ENCODE measurements at places on chromosomes 2 and 18.

- no peak for DNase-seq
These were observed 212.8 kb downstream of the STK39 start for GRCh38 chr2:168034616-168035015.

DNA sequence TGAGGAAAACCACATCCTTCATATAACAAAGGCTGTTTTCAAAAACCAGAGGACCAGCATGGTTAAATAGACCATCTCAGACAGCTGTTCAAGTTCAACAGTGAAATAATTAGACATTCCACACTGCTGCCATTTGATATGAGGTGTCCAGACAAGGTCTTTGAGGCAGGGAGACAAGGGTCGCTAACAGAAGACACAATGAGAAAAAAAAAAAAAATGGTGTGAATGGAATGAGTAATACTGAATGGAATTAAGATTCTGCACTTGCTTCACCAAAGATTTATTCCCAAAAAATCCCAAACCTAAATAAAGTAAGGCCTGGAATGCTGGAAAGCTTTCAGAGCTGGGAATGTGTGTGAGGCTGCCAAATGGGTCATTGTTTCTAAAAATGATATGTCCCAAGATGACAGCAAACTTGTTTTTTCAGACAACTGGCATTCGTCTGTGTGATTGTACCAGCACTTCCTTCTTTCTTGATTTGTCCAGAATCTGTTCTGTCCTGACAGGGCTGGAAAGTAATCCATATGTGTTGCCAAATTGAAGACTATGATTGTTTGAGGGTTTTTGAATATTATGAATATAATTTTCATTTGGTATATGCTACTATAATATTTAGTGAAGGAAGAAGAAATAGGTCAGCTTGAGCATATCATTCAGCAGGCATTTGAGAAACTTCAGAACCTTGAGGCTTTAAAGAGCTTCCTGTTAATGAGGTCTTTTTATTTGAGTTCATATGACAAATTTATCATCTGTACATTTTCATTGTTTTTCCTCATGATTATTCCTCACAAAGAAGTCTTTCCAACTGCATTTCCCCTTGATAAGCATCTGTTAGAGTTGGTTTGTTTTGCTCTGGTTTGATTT is 85.2 kb upstream of the ITGA4 start:
- DNase-seq: no peak

GRCh38 chr2:73993376-73993775 is 8.7 kb downstream of the TET3 start:
- DNase-seq: peak; percentile 75

- DNase-seq: peak; percentile 22
These were observed 49.2 kb upstream of the NXPH2 start for GRCh38 chr2:138829326-138829919.

- DNase-seq: peak; percentile 93
These were observed 38.3 kb downstream of the MRPL33 start for GRCh38 chr2:27809761-27810241.

DNA sequence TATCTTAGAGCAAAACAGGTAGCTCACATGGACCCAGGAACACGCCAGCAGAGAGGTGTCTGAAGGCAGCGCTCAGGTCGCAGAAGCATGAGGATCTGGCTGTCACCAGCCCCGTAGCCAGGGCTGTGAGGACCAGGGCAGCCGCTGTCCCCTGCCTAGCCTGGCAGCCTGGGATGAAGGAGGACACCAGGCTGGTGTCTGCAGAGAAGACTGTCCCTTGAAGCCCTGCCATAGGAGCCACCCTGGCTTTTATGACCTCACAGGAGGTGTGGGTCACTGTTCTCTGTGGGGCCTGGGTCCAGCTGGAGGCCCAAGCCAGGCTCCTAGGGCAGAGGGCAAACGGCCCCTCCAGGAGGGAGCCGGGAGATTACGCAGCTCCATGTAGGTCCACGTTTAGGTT is at the start of gene SPATA3:
Gene SPATA3 (plus strand): TSS at position 301 of the 400 bp plus-strand sequence. CDS start 113 bp downstream, outside the sequence.
- DNase-seq: no peak

DNA sequence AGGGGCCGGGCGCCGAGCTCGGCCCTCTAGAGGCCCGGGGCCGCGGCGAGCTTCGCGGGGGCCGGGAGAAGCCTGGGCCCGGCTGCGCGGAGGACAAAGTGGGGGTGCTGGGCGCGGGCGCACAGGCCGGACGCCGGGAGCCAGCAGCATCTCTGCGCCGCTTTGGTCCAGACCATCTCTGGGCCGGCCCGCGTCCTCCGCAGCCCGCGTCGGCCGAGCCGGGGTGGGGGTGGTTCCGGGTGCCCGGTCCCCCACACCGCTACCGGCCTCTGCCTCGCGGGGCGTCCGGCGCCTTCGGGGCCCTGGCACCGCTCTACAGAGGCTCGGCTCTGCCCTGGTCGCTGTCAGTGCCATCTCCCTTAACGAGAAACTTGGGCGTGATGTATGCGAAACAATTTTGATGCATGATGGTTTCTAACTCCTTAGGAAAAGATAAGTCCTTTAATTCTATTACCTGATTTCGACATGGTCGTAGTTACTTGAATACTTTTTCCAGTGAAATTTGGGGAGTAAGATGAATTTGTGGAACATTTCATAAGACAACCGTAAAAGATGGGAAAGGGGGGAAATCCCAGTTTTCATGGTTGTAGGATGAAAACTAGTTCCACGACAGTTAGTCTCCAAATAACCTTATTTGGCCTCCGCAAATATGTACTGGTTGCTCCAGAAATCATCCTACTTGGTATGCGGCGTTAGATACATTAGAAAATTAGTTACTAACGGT is 562 bp downstream of the TWSG1 start:
- DNase-seq: peak; percentile 22

GRCh38 chr18:48979944-48980890 is 29.5 kb upstream of the SMAD7 start:
- DNase-seq: no peak

DNA sequence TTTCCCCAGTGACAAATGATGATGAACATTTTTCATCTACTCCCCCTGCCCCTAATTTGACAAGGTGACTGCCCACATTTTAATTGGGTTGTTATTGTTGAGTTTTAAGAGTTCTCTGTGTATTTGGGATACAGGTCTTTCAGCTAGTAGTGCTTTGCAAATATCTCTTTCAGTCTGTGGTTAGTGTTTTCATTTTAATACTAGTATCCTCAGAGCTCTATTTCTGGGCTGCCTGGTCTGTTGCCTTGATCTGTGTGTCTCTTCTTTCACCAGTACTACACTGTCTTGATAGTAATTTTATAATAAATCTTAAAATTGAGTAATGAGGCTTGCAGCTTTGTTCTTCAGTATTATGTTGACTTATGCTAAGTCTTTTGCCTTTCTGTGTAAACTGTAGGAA is 19.7 kb downstream of the EIF5B start:
- DNase-seq: no peak

GRCh38 chr2:6933911-6934310 is 16.7 kb downstream of the RNF144A start:
- no peak for DNase-seq

- no peak for DNase-seq
These were observed 13.6 kb downstream of the METAP1D start for GRCh38 chr2:172013396-172013795.

DNA sequence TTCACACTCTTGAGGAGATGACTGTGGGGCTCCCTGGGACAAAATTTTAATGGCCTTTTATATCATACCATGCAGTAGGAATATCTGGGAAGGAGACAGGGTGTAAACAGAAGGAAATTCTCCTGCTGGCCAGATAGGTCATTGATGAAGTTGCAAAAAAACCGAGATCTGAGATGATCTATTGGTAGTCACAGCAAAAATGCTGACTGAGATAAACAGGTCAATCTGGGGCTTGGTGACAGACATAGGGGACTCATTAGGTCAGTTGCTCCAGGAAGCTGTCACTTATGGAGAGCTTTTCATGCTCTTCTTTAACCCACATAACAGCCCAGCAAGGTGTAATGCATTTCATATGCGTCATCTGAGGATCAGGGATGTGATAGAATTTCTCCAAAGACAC is 2.6 kb upstream of the IL36A start:
- no peak for DNase-seq

- no peak for DNase-seq
These were observed 11.3 kb downstream of the MEIS1 start for GRCh38 chr2:66445925-66446871.

- no peak for DNase-seq
These were observed 96.4 kb downstream of the C1QL2 start for GRCh38 chr2:119062179-119062578.

GRCh38 chr2:45776160-45776955 is 124.9 kb downstream of the PRKCE start:
- DNase-seq: no peak

DNA sequence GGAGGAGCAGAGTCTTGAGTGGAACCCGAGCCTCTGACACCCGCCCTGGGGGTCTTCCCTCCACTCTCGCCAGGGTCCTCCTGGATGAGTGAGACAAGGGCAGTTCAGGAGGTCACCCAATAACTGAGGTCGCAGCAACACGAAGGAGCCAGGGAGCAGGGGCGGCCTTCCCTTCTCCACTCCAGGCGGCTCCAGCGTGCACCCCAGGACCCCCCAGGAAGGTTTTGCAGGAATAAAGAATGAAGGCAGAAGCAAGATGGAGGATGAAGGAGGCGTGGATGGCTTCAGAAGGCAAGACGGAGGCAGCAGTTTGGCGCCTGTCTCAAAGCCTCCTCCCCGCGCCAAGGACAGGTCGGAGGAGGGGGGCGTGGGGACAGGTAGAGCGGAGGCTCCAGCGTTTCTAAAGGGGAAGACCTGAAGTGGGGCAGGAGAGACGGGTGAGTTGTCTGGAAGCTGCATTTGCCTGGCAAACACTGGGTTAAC is 579 bp upstream of the ITM2C start:
- no peak for DNase-seq

DNA sequence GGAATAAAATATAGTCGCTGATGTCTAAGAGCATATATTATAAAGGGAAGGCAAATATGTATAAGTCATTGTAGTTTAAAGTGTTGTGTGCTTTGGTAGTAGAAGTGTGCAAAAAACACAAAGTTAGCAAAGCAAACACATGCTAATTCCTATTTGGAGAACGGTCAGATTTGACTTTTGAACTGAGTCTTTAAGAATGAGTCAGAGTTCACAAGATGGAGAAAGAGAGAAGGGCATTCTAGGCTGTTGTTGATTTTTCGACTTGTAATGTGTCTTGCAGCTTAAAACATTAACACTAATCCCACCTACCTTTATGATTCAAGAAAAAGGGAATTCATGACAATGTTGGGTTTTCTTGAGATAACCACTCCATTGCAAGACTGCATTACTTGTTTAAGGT is 98.1 kb downstream of the CRIM1 start:
- DNase-seq: no peak

DNA sequence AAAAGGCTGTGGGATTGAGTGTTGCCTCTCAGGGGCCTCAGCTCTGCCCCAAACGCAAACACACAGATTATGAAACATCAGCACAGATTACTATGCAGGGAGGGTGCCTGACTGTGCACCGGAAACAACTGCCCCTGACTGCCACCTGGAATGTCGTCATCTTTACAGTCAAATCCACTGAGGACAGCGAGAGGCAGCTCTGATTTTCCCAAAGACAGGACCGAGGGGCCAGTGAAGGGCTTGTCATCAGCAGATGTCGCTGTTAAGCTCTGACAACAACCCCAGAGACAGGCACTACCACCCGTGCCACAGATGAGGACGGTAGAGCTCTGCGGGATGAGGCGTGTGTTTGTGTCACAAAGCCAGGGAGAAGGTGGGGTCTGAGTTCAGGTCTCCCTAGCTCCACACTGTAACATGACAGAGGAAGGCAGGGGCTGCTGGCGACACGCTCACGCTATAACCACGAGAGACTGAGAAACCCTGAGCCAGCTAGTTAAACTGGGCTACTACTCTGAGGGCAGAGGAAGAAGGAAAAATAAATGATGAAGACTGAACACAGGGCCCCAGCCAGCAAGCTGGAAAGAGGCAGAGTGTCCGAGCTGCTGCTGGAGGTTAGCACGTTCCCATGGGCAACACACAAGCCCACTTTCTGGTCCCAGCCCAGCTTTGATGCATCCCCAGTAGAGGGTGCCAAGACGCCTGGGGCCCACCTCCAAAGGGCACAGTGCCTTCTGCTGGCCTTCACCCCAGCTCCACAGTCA is 47.0 kb downstream of the PARD6G start:
- DNase-seq: no peak

- DNase-seq: no peak
These were observed 148.9 kb downstream of the EN1 start for GRCh38 chr2:118698564-118698963.

DNA sequence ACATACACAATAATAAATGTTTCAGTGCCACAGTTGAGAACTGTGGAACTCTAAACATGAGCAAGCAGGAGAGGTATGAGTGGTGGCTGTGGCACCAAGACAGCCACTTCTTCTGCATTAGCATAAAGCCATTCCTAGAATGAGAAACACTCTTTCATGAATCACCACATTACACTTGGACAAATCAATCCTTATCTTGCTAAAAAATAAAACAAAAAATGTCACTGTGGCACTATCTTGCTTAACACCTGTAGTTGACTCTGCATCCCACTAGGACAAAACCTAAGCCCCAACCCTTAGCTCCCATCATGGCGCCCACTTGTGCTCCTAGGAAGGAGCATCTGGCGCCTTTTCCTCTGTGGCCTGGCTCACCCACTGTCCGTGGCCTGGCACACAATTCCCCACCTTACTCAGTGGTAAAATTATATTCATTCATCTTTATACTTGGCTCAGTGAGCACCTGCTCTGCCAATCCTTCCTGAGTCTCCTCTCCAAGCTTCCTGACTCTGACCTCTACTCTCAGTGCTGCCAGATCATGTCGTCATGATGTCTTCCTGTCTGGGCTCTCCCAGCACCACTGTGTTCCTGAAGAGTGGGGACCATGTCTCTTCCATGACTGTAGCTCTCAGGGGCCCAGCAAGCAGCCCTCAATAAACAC is 272.9 kb downstream of the LNPK start:
- no peak for DNase-seq

GRCh38 chr2:201433394-201433995 is 17.8 kb downstream of the TRAK2 start:
- no peak for DNase-seq

DNA sequence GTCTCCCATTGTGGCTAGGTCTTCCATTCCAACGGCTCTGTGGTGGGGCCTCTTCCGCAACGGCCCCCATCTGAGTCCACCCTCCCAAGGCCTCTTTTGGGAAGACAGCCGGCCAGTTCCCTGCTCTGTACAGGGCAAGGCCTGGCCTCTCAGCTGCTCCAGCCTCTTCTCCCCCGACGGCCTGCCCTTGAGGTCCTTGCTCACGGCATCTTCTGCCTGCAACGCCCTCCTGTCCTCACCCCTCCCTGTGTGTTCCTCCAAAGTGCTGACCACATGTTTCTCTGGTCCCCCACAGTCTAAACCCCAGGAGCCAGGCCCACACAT is 16.0 kb downstream of the HS6ST1 start:
- no peak for DNase-seq
